ENCODE measurements at places on chromosomes 3 and 15. TPM values are rescaled to one million over a fixed set of nuclear protein-coding genes. Genes with fewer than 3 reads are reported as not detected.

GRCh38 chr15:85282504-85283115, 97.8 kb upstream of the AKAP13 start:
- no peak for DNase-seq

Gene COPS2
- polyA plus RNA-seq: 21.3 TPM

DNA sequence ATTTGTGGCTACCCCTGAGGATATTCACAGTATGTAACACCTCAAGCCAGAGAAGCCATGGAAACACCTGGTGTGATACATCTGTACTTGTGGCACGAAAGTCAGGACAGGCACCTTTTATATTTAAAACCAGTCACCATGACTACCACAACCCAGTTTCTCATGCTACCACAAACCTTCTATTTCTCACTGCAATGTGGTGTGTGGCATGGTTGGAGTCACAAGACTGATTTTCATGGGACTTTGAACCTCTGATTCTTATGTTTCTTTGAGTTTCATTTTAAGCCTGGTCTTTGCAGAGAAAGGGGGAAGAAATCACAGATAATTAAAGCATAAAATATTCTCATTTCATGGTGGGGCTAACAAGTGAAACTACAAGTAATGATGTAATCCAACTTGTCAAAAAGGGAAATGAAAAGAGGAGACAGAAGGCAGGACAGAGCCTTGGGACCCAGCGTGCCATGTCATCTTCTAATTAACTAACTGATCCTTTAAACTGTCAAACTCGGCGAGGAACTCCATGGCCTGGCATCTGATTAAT, 175.9 kb downstream of the PDZRN3 start:
- DNase-seq: no peak

DNA sequence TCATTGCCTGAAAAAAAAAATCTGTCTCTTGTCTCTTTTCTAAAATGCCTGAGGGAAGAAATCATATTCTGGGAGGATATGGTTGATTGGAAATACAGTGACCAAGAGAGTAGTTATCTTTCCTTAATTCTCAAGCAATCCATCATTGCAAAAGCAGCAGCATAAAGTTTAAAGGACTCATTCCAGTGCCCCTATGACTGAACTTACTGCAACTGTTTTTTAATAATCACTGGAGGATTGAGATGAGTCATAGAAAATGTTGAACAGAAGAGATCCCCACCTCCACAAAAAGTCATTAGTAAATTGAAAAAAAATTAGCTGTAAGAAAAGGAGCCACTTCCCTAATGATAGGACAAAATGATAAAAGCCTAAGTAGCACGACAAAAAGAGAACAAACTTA, 121.5 kb downstream of the SLC9A9 start:
- no peak for DNase-seq

DNA sequence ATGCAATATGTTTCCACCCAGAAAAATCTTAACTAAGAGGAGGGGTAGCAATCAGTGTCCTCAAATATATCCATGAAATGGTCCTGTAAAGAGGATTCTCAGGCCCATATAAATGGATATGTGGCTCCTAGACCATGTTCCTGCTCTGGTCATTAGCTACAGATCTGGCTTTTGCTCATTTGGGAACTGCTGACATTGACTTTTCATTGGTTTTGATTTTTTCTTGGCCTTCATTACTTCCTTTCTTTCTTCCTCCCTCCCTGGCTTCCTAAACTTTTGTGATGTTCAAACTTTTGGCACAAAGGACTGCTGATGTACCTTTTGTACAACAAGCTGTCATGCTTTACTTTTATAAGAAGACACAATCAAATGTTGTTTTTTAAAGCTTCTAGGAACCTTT, 41.6 kb upstream of the SNRK start:
- no peak for DNase-seq
